Dermis lymphatic vessel endothelial cell (primary cell): ENCODE measurements at places on chromosomes 11 and 22. TPM values are rescaled to one million over a fixed set of nuclear protein-coding genes. Genes with fewer than 3 reads are reported as not detected.

The RASGRP2 gene
- 3.0 and 3.4 TPM in 2 replicates for total RNA-seq

The PARVG gene
- 0.11 and 0.52 TPM in 2 replicates for total RNA-seq

The USP2 gene
- under 0.01 and 0.26 TPM in 2 replicates for total RNA-seq

The RCOR2 gene
- total RNA-seq: under 0.01 and 0.26 TPM in 2 replicates

The OR2AG2 gene
- not detected in 2 replicates for total RNA-seq

The SLCO2B1 gene
- total RNA-seq: 1.4 and 6.7 TPM in 2 replicates

The PTGDR2 gene
- under 0.01 TPM in 1 of 2 replicates, not detected in the other for total RNA-seq

The TRIM48 gene
- not detected in 2 replicates for total RNA-seq

The CD59 gene
- 481 and 962 TPM in 2 replicates for total RNA-seq

The ANO5 gene
- under 0.01 and 0.09 TPM in 2 replicates for total RNA-seq

The SYCE3 gene
- total RNA-seq: not detected in 2 replicates

The TRIM29 gene
- not detected in 2 replicates for total RNA-seq
